Stimulated activated CD4-positive, alpha-beta T cell treated with anti-CD3 and anti-CD28 coated beads, Interleukin-15, amount 100 ng/mL, for 1 hour (primary cell): ENCODE measurements at places on chromosomes 12 and 14.

DNA sequence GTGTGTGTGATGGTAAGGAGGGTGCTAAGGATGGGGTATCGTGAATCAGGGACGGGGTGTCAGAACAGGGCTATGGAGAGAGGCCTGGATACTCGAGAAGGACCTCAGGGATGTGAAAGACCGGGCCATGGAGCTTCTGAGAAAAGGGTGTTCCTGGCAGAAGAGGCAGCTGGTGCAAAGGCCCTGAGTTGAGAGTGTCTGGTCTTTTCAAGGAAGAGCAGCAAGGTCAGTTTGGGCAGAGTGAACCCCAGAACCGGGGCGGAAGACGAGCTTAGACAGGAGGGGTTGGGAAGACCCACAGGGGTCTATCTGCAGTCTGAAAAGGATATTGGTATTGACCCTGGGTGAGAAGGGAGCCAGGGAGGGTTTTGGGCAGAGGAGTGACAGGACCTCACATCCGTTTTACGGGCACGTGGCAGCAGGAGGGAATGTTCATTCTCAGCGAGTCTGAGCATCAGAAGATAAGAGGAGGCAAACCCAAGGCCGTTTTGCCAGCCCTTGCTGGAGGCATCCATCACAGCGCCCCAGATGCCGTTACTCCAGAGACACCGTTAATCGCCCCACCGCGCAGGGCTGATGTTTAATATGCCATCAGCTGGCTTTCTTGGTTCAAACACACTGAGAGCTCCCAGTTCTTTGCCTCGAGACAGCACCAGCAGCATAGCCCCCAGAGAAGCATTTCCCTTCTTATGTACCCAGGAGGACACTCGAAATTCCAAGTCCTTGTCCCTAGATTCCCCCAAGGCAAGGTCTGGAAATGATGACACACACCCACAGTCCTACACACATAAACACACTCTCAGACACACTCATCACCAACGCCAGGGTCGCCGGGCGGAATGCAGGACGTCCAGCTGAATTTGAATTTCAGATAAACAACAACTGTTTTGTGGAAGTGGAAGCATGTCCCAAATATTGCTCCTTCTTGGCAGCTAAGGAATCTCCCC, 41.4 kb upstream of the EML1 start:
- no peak for DNase-seq

DNA sequence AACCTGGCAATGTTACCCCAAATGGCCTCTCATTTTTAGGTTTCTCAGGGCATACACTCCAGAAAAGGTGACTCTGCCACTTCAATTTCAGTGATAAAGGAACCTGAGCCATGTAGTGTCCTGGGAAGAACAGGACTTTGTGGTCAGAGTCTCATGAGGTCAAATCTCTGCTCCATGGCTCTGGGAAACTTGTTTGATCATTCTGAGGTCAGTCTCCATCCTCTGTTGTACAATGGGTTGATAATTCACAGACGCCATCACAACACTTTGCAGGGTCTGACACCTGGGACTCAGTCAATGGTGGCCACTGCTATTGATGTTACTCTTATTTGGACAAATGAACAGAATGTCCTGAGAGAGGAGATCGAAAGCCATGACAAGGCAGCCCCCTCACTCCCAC, 31.1 kb upstream of the SMOC1 start:
- no peak for DNase-seq

DNA sequence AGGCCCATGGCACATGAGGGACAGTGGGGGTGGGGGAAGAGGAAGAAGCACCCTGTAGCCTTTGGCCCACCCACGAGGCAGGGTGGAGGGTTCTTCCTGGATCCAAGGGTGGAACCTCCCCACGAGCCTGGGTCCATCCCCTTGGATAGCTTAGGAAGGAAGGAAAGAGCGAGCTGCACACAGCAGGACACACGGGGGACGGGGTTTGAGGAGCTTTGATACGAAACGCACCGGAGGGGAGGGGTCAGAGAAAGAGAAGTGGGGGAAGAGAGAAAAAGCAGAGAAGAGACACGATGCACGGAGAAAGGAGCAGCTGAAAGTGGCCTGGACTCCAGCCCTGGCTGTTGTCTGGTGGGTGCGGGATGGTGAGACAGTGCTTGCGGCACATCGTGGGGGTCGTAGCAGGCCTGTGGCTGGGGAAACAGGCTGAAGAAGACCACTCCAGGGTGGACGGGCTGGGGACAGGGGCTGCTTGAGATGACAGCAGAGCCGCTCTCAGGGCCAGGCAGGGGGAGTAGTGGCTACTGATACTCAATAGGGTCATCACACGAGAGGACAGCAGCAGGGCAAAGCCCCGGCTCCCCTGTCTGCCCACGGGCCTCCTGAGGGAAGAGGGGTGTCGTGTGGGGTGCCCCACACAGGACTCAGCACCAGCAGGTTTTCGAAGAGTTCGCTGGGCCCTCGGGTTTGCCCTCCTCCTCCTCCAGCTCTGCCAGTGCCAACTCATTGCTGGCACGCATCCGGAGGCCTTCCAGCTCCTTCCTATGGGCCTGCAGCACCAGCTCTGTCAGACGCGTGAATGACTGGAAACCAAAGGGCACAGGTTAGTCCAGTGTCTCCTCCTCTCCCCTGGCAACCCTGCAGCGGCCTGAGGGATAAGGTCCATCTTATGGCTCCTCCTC, 5.4 kb upstream of the GPX2 start:
- DNase-seq: no peak

- no peak for DNase-seq
Measured at GRCh38 chr14:69288011-69288771, 28.2 kb downstream of the GALNT16 start.

- DNase-seq: no peak
Measured at GRCh38 chr14:97581016-97581415, 783.8 kb downstream of the VRK1 start.
